ENCODE measurements at places on chromosomes 13 and 19.

DNA sequence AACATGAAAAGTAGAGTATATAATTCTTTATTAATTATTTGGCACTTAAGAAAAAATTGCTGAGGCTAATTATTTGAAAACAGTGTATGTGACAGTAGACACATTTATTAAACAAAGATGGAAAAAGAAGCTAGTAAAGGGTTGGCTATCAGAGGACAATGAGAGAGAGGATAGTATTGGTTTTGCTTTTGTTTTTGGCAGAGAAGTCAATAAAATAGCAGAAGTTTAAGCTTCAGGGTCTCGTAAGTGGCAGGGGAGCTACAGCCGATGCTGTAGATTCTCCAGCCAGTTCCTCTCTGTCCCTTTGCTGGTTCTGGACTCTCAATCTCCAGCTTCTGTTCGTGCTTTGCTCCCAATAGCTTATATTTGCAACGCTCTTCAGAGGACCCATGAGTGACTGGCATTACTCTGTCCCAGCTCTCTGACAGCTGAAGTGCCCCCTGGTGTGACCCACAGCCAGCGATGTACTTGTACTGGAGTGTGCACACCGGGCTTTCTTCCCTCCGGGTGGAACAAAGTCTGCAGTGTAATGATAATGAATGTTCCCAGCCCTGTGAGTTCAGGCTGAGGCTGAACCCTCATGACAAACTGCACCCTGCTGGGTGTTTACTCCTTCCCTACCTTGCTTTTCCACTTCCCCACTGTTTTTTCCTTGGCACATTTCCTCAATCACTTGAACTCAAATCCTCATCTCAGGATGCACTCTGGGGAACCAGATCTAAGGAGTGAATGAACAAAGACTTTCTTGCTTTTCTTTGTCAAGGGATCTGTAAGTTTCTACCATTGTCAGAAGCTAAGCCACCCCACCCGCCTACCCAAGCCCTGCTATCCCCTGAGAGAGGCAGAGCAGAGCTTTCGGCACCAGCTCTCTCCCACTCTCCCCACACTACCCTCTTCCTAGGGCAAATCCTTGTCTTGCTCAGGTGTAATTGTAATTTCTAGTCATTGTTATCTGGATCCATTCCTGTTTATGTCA, 254.8 kb downstream of the LHFPL6 start:
- DNase-seq: no peak

DNA sequence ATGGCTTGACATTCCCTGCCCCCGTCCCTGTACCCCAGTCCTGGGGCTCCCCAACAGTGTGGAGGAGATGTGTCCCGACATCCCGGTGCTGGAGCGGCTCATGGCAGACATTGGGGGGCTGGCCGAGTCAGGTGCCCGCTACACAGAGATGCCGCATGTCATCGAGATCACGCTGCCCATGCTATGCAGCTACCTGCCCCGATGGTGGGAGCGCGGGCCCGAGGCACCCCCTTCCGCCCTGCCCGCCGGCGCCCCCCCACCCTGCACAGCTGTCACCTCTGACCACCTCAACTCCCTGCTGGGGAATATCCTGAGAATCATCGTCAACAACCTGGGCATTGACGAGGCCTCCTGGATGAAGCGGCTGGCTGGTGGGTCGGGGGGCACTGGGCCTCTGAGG, 83.8 kb downstream of the RYR1 start:
- DNase-seq: no peak

DNA sequence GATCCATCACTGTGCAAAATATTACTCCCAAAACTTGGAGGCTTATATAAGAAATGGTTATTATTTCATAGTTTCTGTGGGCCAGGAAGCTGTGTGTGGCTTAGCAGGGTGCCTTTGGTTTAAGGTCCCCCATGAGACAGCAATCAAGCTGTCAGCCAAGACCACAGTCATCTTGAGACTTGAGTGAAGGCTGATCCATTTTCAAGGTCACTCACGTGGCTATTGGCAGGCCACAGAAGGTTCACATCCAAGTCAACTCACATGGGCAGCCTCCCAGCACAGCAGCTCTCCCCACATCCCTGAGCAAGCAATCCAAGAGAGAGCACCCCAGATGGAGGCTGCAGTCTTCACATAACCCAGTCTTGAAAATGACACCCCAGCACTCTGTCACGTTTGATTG, 537.4 kb downstream of the MYO16 start:
- no peak for DNase-seq

GRCh38 chr13:75675421-75675820, 39.3 kb downstream of the LMO7 start:
- no peak for DNase-seq

DNA sequence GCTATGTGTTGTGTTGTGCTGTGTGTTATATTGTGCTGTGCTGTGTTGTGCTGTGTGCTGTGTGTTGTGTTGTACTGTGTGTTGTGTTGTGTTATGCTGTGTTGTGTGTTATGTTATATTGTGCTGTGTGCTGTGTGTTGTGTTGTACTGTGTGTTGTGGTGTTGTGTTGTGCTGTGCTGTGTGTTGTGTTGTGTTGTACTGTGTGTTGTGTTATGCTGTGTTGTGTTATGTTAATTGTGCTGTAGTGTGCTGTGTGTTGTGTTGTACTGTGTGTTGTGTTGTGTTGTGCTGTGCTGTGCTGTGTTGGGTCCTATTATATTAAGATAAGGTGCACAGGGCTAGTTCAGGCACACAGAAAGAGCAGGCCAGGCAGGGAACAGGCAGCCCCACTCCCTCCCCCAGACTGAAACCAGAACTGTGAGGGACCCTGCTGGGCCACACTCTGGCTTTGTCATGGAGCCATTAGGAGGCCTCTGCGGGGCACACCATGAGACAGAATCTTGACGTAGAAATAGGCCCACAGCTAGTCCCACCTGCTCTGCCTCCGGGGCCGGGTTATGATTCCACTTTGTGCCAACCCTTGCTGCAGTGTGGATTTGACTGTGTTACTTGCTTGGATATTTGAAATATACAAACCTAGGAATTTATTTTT, 12.1 kb downstream of the SOX1 start:
- DNase-seq: no peak

DNA sequence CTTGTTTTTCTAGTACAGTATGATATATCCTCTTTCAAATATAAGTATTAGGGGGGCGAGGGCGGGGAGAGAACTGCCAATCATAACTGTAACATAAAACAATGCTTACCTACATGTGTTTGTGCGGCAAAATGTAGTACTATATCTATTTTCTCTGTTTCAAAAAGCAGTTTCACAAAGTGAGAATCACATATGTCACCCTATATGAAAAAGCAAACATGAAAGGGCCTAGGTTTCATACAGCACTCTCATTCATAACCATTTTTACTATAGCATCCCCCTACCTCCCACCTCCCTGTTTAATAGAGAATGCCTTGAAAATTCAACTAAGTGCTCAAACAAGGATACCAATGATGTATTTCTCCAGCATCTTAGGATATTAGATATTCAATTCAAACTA, 5.2 kb downstream of the TGDS start:
- DNase-seq: no peak

Measured in NCI-H2081 treated with DMSO at 0.1 percent for 48 hours (cell line).